AML-193 (cell line): ENCODE measurements at places on chromosomes 7 and 10.

GRCh38 chr7:44607141-44608068 lies 978 bp downstream of the OGDH start:
- DNase-seq, result no peak

- DNase-seq, result no peak
Observed at GRCh38 chr7:38855386-38855785, 53.6 kb downstream of the VPS41 start.

DNA sequence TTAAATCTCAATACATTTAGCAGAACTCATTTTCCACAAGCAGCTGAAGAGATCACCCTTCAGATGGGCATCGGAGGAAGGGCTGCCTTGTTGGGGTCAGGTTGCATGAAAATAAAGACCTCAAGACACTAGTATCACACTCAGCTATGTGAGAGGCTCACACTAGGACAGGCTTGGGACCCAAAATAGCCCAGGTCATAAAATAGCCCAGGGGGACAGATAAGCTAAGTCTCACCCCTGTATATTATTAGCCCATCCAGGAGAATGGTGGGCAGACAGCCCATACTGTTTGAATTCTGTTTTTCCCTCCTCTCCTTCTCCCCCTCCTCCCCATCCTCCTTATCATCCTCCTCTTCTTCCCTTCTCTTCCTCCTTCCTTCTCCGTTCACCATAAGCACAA lies 415.1 kb upstream of the C7orf33 start:
- no peak for DNase-seq

GRCh38 chr10:119132521-119133345 lies 28.8 kb downstream of the DENND10 start:
- no peak for DNase-seq

GRCh38 chr7:76301000-76301399 lies 1.5 kb upstream of the HSPB1 start:
- no peak for DNase-seq

- peak; percentile 62 for DNase-seq
Observed at GRCh38 chr7:43850348-43851116, 18.8 kb downstream of the MRPS24 start.

GRCh38 chr10:639001-639750 lies 50.3 kb downstream of the DIP2C start:
- DNase-seq, result no peak

DNA sequence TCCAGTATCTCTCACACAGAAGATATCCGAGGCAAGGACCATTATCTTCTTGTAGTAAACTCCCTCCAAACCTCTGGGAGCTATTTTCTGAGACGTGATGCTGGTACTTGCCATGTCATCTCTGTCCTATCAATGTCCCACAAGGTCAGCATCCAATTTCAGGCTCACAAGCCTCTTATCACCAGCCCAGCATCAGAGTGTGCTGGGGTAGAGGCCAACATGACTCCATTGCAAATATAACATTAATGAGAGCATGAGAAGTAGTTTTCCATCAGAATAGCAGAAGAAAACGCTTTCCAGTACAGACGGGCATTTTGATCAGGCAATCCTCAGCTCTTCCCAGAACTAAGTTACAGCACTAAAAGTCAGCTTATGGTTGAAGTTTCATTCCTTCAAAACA lies 5.6 kb downstream of the MORN4 start:
- DNase-seq, result no peak

- DNase-seq, result no peak
Observed at GRCh38 chr10:34092891-34093290, 722.2 kb downstream of the PARD3 start.

DNA sequence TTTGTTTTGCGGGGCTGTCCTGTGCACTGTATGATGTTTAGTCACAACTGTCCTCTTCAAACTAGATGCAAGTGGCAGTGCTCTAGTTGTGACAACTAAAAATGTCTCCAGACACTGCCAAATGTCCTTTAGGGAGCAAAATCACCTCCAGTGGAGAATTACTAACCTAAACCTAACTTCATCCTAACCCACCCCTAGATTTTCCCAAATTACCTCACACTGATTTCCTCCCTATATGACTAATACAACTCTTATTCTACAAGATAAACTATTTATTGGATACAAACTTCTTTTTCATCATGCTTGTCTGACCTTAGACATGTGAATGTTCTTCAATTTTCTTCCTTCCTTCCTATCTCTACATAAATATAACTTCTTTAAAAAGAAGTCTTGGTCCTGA lies 26.4 kb downstream of the PNPLA8 start:
- DNase-seq, result no peak

DNA sequence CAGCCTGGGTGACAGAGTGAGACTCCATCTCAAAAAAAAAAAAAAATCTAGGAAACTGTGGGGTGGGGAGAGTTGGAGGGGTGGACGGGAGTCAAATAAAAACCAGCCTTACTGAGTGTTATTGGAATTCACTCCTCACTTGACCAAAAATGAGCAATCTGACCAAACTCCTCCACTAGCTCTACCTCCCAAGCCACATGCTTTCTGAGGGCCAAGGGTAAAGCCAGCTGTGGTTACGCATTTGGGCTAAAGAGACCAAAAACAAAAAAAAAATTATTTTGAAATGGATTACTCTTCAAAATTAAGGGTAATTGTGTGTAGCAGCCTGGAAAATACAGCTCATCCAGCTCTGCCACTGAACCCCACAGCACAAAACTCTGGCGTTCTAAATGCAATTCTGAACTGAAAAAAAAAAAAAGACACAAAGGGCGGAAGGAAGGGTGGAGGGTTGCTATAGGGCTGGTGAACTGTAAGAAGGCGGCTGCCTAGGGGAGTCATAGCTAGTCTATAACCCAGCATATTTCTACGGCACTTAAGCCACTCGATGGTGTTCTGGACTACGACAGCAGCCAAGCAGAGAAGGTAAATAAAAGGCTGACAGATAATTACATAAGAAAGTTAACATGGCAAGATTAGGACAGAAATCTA lies 7.8 kb downstream of the ELMO1 start:
- no peak for DNase-seq

- DNase-seq, result no peak
Observed at GRCh38 chr7:105021352-105021751, 7.3 kb downstream of the KMT2E start.

GRCh38 chr7:27392477-27392876 lies 149.9 kb downstream of the EVX1 start:
- DNase-seq, result no peak

GRCh38 chr7:92056286-92056685 lies 78.0 kb downstream of the CYP51A1 start:
- no peak for DNase-seq

DNA sequence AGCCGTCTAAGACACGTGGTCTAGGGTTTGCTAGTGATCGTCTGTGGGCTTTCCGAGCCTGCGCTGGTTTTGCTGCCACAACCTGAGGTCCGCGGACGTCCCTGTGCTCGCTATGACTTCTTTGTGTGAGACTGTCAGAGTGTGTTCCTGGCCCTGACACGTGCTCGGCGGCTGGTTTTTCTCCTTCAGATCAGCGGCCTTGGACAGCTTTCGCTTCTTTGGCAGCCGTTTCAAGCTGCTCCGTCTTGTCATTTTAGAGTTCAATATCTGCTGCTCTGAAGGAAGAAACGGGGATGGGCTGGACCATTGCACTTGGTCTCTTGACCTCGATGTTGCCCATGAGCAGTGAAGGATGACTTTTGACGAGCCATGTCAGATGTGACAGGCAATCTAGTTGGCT lies 147.3 kb downstream of the MGMT start:
- no peak for DNase-seq

DNA sequence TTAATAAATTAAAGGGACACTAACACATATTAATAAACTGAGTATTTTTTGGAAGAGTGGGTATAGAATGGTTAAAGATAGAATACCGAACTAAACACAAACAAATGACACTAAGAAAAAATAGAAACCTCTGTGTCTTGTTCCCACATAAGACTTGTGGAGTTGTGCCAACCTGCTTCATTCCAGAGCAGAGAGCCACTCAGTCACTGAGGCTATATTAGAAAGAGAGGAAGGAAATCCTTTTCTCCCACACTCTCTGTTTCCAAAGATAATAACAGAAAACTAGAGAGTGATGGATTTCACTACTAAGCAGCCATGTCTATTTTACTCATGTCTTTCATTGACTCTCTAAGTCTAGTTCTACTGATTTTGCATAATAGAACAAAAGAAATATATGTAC lies 26.0 kb downstream of the CTNNA3 start:
- no peak for DNase-seq
